Thoracic aorta endothelial cell (primary cell): ENCODE measurements at places on chromosomes 5 and 9. TPM values are rescaled to one million over a fixed set of nuclear protein-coding genes. Genes with fewer than 3 reads are reported as not detected.

SLC46A2 gene
- not detected in 2 replicates for total RNA-seq

TSSK1B gene
- total RNA-seq = under 0.01 TPM in 1 of 2 replicates, not detected in the other

ADAMTS13 gene
- total RNA-seq = 0.53 and 0.57 TPM in 2 replicates

RFESD gene
- total RNA-seq = 1.2 and 1.7 TPM in 2 replicates

MIER3 gene
- total RNA-seq = 49.7 and 50.2 TPM in 2 replicates

CLIC3 gene
- 0.14 and 0.27 TPM in 2 replicates for total RNA-seq

PHF24 gene
- total RNA-seq = not detected in 2 replicates

INSYN2B gene
- total RNA-seq = 48.7 and 65.8 TPM in 2 replicates

FOXD4L4 gene
- total RNA-seq = 0.29 TPM in 1 of 2 replicates, not detected in the other

INSL4 gene
- not detected in 2 replicates for total RNA-seq

BTNL3 gene
- total RNA-seq = not detected in 2 replicates

OTP gene
- total RNA-seq = not detected in 2 replicates

ZNF367 gene
- total RNA-seq = 13.8 and 16.7 TPM in 2 replicates

MSANTD3 gene
- total RNA-seq = 74.5 and 88.2 TPM in 2 replicates

ZBTB43 gene
- 9.4 and 9.5 TPM in 2 replicates for total RNA-seq

ANKHD1 gene
- 94.7 and 111 TPM in 2 replicates for total RNA-seq

TTLL11 gene
- total RNA-seq = 3.1 and 4.3 TPM in 2 replicates

MEF2C gene
- 48.9 and 63.5 TPM in 2 replicates for total RNA-seq

ASPN gene
- total RNA-seq = under 0.01 TPM in 1 of 2 replicates, not detected in the other

HMCN2 gene
- under 0.01 and 0.07 TPM in 2 replicates for total RNA-seq

PGGT1B gene
- 18.3 and 20.2 TPM in 2 replicates for total RNA-seq

AQP3 gene
- total RNA-seq = 0.36 TPM in 1 of 2 replicates, not detected in the other

ROPN1L gene
- 0.53 and 1.9 TPM in 2 replicates for total RNA-seq

PRSS3 gene
- total RNA-seq = 24.4 and 24.7 TPM in 2 replicates

PRRX2 gene
- not detected in 2 replicates for total RNA-seq

SPINK13 gene
- total RNA-seq = not detected in 2 replicates

SHOC1 gene
- total RNA-seq = not detected in 2 replicates

FAM153A gene
- total RNA-seq = not detected in 2 replicates

PCDHGA6 gene
- total RNA-seq = 2.1 and 2.9 TPM in 2 replicates

PCDHGB7 gene
- total RNA-seq = 9.4 and 9.8 TPM in 2 replicates

OR1Q1 gene
- total RNA-seq = not detected in 2 replicates

NR4A3 gene
- total RNA-seq = under 0.01 and 0.07 TPM in 2 replicates

OR13J1 gene
- total RNA-seq = not detected in 2 replicates

SNX2 gene
- 71.3 and 77.3 TPM in 2 replicates for total RNA-seq

TAS2R1 gene
- not detected in 2 replicates for total RNA-seq

IL3 gene
- not detected in 2 replicates for total RNA-seq

TAF11L10 gene
- total RNA-seq = not detected in 2 replicates
